ENCODE measurements at places on chromosomes 3 and 15.

GRCh38 chr3:154766765-154767503 lies 313.2 kb upstream of the MME start:
- H3K27ac ChIP-seq, result no peak overlapping the region
- H3K36me3 ChIP-seq, result no peaks in the 10 kb centered on the region
- no peak overlapping the region for H3K4me3 ChIP-seq
- no peak for DNase-seq
- H3K27me3 ChIP-seq, result no peaks in the 10 kb centered on the region
- no peaks in the 10 kb centered on the region for H3K4me1 ChIP-seq

DNA sequence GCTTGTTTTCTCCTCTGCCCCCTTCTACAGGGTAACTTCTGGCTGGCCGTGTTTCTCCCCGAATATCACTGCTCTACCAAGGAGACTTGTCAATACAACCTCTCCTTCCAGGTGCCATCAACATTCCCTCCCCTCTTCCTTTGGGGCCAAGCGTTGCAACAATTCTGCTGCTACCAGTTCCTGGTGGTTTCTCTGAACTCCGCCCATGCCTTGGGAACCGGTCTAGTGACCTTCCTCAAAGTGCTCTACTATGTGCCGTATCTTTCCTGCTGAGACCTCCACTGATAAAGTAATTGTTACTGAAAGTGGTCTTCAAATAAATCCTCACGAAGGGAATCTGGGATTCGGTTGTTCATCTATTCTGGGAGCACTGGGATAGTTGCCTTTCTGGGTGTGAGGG lies 26.2 kb downstream of the PCSK6 start:
- H3K27me3 ChIP-seq, result peaks cover 24% of the 10 kb centered on the region
- no peak overlapping the region for H3K27ac ChIP-seq
- peaks cover 16% of the 10 kb centered on the region for H3K4me1 ChIP-seq
- no peak overlapping the region for H3K4me3 ChIP-seq

DNA sequence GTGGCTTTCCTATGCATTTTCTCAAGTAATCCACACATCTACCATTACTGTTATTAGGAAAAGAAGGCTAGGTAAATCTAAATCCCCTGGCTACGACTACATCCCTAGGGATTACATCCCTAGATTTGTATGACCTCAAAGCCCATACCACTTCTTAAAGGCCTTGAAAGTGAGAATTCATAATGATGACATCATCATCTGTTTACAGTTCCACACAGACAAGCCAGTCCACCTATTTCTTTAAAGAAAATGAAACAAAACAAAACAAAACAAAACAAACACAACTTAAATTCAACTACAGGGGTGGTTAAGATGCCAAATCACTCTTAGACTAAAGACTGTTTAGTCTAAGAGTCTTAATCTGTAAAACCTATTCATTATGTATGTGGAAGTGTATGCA lies 5.7 kb downstream of the WDR72 start:
- no peak overlapping the region for H3K27ac ChIP-seq
- no peaks in the 10 kb centered on the region for H3K36me3 ChIP-seq
- H3K4me1 ChIP-seq, result no peaks in the 10 kb centered on the region
- H3K4me3 ChIP-seq, result no peak overlapping the region
- H3K27me3 ChIP-seq, result peaks cover 19% of the 10 kb centered on the region

- peaks cover 10% of the 10 kb centered on the region for H3K36me3 ChIP-seq
- DNase-seq, result peak; percentile 72
- H3K27ac ChIP-seq, result no peak overlapping the region
- peaks cover 9% of the 10 kb centered on the region for H3K4me1 ChIP-seq
- no peaks in the 10 kb centered on the region for H3K27me3 ChIP-seq
Observed at GRCh38 chr15:80970018-80970657, 19.5 kb downstream of the MESD start.

GRCh38 chr3:56342475-56342874 lies 125.8 kb downstream of the ERC2 start:
- peaks cover 18% of the 10 kb centered on the region for H3K27me3 ChIP-seq
- H3K36me3 ChIP-seq, result no peaks in the 10 kb centered on the region
- no peak overlapping the region for H3K4me3 ChIP-seq
- no peaks in the 10 kb centered on the region for H3K4me1 ChIP-seq
- H3K27ac ChIP-seq, result no peak overlapping the region
- no peak for DNase-seq

DNA sequence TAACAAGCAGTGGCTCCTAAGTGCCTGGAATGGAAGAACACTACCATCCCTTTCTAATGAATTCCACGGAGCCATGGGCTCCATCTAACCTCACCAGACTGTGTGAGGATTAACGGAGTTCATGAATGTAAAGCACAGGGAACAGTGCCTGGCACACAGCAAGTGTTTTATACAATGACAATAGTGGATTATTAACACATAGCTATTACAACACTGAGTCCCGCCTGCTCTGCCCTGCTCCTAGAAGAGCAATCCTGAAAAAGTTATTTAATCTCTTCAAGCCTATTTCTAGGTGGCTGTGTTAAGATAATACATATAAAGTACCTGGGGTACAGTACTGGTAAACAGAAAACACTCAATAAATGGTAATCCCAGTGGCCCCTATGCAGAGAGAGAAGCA lies 51.4 kb downstream of the RYK start:
- no peaks in the 10 kb centered on the region for H3K27me3 ChIP-seq
- peaks cover 4% of the 10 kb centered on the region for H3K36me3 ChIP-seq
- H3K4me3 ChIP-seq, result no peak overlapping the region
- peaks cover 14% of the 10 kb centered on the region for H3K4me1 ChIP-seq
- DNase-seq, result no peak
- no peak overlapping the region for H3K27ac ChIP-seq

- no peak for DNase-seq
- peaks cover 22% of the 10 kb centered on the region for H3K4me1 ChIP-seq
- no peak overlapping the region for H3K27ac ChIP-seq
- no peaks in the 10 kb centered on the region for H3K27me3 ChIP-seq
- peaks cover 4% of the 10 kb centered on the region for H3K36me3 ChIP-seq
Observed at GRCh38 chr3:153617463-153617862, 455.4 kb downstream of the RAP2B start.

DNA sequence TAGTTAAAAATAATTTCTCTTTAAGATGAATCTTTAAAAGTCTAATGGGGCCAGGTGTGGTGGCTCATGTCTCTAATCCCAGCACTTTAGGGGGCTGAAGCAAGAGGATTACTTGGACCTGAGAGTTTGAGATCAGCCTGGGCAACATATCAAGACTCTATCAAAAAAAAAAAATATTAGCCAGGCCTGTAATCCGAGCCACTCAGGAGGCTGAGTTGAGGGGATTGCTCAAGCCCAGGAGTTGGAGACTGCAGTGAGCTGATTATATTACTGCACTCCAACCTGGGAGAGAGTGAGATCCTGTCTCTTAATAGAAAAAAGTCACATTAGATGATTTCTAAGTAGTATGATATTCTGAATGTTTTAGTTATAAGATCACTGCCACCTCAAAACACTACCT lies 322.0 kb upstream of the MANF start:
- no peaks in the 10 kb centered on the region for H3K4me1 ChIP-seq
- peaks cover 2% of the 10 kb centered on the region for H3K36me3 ChIP-seq

GRCh38 chr3:110583373-110583935 lies 488.2 kb upstream of the NECTIN3 start:
- peaks cover 3% of the 10 kb centered on the region for H3K36me3 ChIP-seq
- H3K27me3 ChIP-seq, result no peaks in the 10 kb centered on the region
- H3K27ac ChIP-seq, result no peak overlapping the region
- H3K4me1 ChIP-seq, result no peaks in the 10 kb centered on the region
- no peak for DNase-seq

DNA sequence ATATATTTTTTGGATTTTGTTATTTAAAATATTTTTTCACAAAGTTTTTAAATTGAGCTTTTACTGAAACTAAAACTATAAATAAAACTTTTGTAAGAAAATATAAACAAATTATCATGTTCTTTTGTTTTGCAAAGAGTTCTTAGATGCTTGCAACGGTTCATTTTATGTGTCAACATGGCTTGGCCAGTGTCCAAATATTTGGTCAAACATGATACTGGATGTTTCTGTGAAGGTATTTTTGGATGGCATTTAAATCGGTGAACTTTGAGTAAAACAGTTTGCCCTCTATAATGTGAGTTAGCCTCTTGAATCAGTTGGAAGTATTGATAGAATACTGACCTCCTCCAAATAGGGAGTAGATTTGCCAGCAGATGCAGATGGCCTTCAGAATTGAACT lies 612.6 kb upstream of the NECTIN3 start:
- no peaks in the 10 kb centered on the region for H3K4me1 ChIP-seq
- DNase-seq, result no peak
- H3K4me3 ChIP-seq, result no peak overlapping the region
- H3K36me3 ChIP-seq, result no peaks in the 10 kb centered on the region
- no peak overlapping the region for H3K27ac ChIP-seq

GRCh38 chr3:126433496-126434263 lies 39.0 kb downstream of the CFAP100 start:
- DNase-seq, result no peak
- H3K4me3 ChIP-seq, result no peak overlapping the region
- no peaks in the 10 kb centered on the region for H3K27me3 ChIP-seq
- H3K4me1 ChIP-seq, result peaks cover 10% of the 10 kb centered on the region
- no peak overlapping the region for H3K27ac ChIP-seq

DNA sequence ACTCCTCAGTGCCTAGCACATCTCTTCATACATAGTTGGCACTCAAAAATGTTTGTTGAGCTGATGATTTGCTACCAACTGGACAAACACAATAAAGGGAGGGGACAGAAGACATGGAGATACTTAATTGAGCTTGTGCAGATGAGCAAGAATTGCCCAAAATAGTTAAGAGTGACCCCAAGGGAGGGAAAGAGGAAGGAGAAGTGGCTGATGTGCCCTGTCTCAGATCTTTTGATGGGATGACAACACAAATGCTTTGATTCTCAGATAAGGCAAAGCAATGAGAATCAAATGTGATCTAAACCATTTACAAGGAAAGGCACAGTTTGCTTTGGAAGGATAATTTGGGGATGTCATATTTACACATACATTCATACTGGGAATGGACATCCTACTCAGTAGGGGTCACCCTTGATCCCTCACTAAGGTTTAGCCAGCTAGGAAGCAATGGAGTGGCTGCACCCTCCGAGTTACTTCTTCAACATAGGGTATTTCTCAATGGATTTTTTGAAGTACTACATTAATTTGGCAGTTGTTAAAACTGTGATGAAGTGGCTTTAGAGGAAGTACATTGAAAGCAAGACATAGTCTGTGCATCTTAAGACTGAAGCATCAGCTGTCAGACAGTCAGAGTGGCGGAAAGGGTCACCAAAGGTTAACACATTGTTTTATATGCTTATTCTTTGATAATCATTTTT lies 21.9 kb upstream of the SSR3 start:
- no peak overlapping the region for H3K27ac ChIP-seq
- H3K36me3 ChIP-seq, result no peaks in the 10 kb centered on the region
- no peak for DNase-seq
- peaks cover 35% of the 10 kb centered on the region for H3K27me3 ChIP-seq
- no peaks in the 10 kb centered on the region for H3K4me1 ChIP-seq
- H3K4me3 ChIP-seq, result no peak overlapping the region

DNA sequence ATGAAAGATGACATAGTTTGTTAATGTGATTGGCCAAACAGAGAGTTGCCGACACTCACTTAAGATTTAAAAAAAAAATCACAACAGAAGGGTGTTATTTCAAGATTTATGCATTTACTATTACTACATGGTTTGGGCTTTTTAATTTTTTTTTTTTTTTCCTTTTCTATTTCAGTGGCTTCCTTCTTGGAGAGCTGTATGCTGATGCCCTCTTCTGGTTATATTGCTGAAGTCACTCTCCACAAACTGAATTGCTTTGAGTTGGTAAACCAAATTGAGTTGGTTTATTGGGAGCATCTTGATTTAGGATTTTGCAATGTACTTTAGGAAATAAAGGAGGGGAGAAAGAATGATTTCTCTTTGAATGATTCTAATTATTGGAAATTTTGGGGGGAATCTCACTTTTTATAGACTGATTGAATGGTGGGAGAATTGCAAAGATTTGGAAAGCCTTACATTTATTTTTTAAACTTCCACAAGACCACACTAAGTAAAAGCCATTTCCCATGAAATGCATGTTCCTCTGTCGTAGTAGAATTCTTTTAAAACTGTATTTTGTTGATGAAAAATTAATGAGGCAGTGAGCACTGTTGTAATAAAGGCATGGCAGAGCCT lies 186.6 kb upstream of the FEZF2 start:
- no peak overlapping the region for H3K27ac ChIP-seq
- no peak overlapping the region for H3K4me3 ChIP-seq
- H3K36me3 ChIP-seq, result no peaks in the 10 kb centered on the region

DNA sequence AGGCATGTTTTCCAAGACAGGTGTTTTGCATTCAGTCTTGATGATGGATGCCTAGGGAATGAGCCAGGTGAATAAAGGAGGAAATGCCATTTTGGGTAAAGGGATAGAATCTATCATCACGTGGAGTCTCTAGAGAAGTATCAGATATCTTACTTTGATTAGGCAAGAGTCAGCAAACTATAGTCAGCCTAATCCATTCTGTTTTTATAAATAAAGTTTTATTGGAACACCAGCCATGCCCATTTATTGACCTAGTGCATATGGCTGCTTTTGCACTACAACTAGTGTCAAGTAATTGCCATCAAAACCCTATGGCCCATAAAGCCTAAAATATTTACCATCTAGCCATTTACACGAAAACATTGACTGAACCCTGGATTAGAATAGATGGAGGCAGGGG lies 231.2 kb downstream of the SLC9A9 start:
- H3K36me3 ChIP-seq, result peaks cover 7% of the 10 kb centered on the region
- H3K4me3 ChIP-seq, result no peak overlapping the region
- DNase-seq, result no peak
- no peaks in the 10 kb centered on the region for H3K27me3 ChIP-seq
- no peaks in the 10 kb centered on the region for H3K4me1 ChIP-seq
- H3K27ac ChIP-seq, result no peak overlapping the region

DNA sequence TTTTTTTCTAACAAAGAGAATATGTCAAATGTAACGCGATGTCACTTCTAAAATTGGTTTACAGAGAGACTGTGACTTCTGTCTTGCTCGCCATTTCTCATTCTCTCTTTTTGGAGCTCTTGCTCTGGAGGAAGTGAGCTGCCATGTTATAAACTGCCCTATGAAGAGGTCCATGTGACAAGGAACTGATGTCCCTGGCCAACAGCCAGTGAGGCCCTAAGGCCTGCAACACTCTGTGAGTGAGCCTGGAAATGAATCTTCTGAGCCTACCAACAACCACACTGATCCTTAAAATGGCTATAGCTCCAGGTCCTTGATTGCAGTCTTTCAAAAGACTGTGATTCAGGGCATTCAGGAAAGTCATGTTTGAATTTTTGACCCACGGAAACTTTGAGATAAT lies 49.9 kb downstream of the NMD3 start:
- no peak overlapping the region for H3K4me3 ChIP-seq
- peaks cover 2% of the 10 kb centered on the region for H3K36me3 ChIP-seq
- no peaks in the 10 kb centered on the region for H3K27me3 ChIP-seq
- H3K4me1 ChIP-seq, result no peaks in the 10 kb centered on the region

DNA sequence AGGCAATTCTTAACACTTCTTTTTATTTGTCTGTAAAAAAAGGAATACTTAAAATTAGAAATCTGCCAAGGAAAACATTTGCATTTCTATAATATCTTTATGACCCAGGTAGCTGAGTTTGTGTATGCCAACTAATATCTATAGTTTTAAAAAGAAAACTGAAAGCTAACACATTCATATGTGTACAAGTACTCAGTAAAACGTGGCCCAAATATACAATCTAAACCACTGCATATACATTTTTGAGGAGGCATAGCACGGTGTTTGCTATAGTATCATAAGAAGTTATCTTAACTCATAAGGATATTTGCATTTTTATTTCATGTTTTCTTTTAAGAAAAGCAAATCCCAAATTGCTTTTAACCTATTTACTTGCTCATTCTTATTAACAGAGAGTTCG lies 172.7 kb downstream of the ZBTB20 start:
- no peak for DNase-seq
- no peaks in the 10 kb centered on the region for H3K4me1 ChIP-seq
- H3K27ac ChIP-seq, result no peak overlapping the region
- H3K36me3 ChIP-seq, result peaks cover 6% of the 10 kb centered on the region
- no peak overlapping the region for H3K4me3 ChIP-seq

Data from activated T-cell treated with anti-CD3 and anti-CD28 coated beads, Interleukin-2, amount 50 U/mL, for 72 hours (primary cell).